SJCRH30 (cell line): ENCODE measurements at places on chromosomes 11 and 22. TPM values are rescaled to one million over a fixed set of nuclear protein-coding genes. Genes with fewer than 3 reads are reported as not detected.
A peak's percentile ranks its signal among the peaks of the same experiment; 100 is the strongest.

- H3K27me3 ChIP-seq, result no peaks in the 10 kb centered on the region
- H3K27ac ChIP-seq, result no peak overlapping the region
- DNase-seq, result no peak
- no peaks in the 10 kb centered on the region for H3K4me1 ChIP-seq
- 0 out of 2 replicates have a peak, but pooled peaks cover 1% of the 10 kb centered on the region for H3K36me3 ChIP-seq
Observed at GRCh38 chr22:17162731-17163130, 3.7 kb upstream of the HDHD5 start.

DNA sequence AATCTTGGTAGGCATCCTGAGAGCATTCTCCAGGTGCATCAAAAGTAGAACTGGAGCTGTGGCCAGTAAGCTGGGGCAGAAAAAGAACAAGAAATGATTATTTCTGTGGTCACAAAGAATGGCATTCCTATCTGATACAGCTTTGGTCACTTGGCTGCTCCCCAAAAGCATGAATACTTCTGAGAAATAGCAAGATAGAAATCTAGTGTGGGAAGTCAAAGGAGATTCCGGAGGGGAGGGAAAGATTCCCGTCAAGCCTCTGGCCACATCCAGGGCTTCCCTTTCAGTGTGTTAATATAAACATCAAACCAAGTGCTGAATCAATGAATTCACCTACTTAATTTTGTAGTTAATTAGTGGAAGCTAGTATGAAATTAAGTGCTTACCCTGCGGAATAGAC lies 1185.4 kb downstream of the LRRC4C start:
- DNase-seq, result no peak
- H3K4me3 ChIP-seq, result no peak overlapping the region
- no peaks in the 10 kb centered on the region for H3K36me3 ChIP-seq
- H3K27me3 ChIP-seq, result no peaks in the 10 kb centered on the region
- H3K4me1 ChIP-seq, result no peaks in the 10 kb centered on the region

The RCN1 gene
- total RNA-seq, result 200 and 214 TPM in 2 replicates

- no peaks in the 10 kb centered on the region for H3K36me3 ChIP-seq
- no peak overlapping the region for H3K27ac ChIP-seq
- H3K27me3 ChIP-seq, result no peaks in the 10 kb centered on the region
Observed at GRCh38 chr22:38569181-38569971, 607 bp downstream of the DMC1 start.

The SCN3B gene
- 2.1 and 2.5 TPM in 2 replicates for total RNA-seq

GRCh38 chr22:48320683-48321451 lies 1506.8 kb downstream of the BRD1 start:
- no peak overlapping the region for H3K4me3 ChIP-seq
- H3K4me1 ChIP-seq, result no peaks in the 10 kb centered on the region
- no peak overlapping the region for H3K27ac ChIP-seq
- no peak for DNase-seq
- no peaks in the 10 kb centered on the region for H3K36me3 ChIP-seq
- H3K27me3 ChIP-seq, result peaks cover 15% of the 10 kb centered on the region

- no peak within 1 kb of the TSS for H3K4me3 ChIP-seq
- no peak within 1 kb of the TSS for H3K27ac ChIP-seq
- DNase-seq, result no peak
- H3K27me3 ChIP-seq, result no peaks in the 10 kb centered on the region
Observed at GRCh38 chr11:118263695-118264568, at the start of gene MPZL2. Gene MPZL2 (minus strand): TSS chr11:118264297. CDS start chr11:118264153, 144 bp downstream.

The GLYATL1 gene
- not detected in 2 replicates for total RNA-seq

GRCh38 chr11:56314844-56315243 lies at the start of gene OR8K3:
Gene OR8K3 (plus strand): TSS chr11:56315144. CDS start chr11:56318307, 3,163 bp downstream.
- H3K4me3 ChIP-seq, result no peak within 1 kb of the TSS
- no peaks in the 10 kb centered on the region for H3K4me1 ChIP-seq
- H3K27me3 ChIP-seq, result no peaks in the 10 kb centered on the region
- no peaks in the 10 kb centered on the region for H3K36me3 ChIP-seq

- peak overlapping the region; percentile 67 for H3K27ac ChIP-seq
- H3K27me3 ChIP-seq, result no peaks in the 10 kb centered on the region
- H3K4me3 ChIP-seq, result no peak overlapping the region
- H3K36me3 ChIP-seq, result peaks cover 2% of the 10 kb centered on the region; the same call in 1 of the 2 replicates
Observed at GRCh38 chr11:68328374-68329091, 16.1 kb downstream of the LRP5 start.

DNA sequence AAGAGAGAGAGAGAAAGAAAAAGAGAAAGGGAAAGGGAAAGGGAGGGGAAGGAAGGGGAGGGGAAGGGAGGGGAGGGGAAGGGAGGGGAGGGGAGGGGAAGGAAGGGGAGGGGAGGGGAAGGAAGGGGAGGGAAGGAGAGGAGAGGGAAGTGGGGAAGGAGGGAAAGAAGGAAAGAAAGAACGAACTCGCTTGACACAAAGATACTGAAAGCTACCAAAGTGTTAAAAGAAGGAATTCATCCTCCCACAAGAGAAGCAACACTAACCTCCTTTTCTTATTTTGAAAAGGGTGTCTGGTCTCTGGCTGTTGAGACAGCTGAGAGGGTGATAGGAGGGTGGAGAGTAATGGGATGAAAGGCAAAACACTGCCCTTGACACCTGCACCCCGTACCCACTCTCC lies 172.6 kb downstream of the SHANK2 start:
- DNase-seq, result no peak
- H3K27ac ChIP-seq, result no peak overlapping the region
- H3K4me3 ChIP-seq, result no peak overlapping the region
- no peaks in the 10 kb centered on the region for H3K36me3 ChIP-seq
- H3K27me3 ChIP-seq, result no peaks in the 10 kb centered on the region
- H3K4me1 ChIP-seq, result no peaks in the 10 kb centered on the region

The CNTN5 gene
- 0.34 and 1.1 TPM in 2 replicates for total RNA-seq

The SEC14L6 gene
- not detected in 2 replicates for total RNA-seq

The RFPL1 gene
- total RNA-seq, result not detected in 2 replicates

GRCh38 chr11:118622376-118623268 lies 15.2 kb downstream of the PHLDB1 start:
- peaks cover 30% of the 10 kb centered on the region for H3K4me1 ChIP-seq
- DNase-seq, result peak; percentile 94
- peak overlapping the region; percentile 74 for H3K4me3 ChIP-seq

GRCh38 chr22:26259510-26259909 lies 90.2 kb downstream of the SEZ6L start:
- no peak overlapping the region for H3K4me3 ChIP-seq
- DNase-seq, result peak; percentile 75
- no peak overlapping the region for H3K27ac ChIP-seq
- H3K27me3 ChIP-seq, result no peaks in the 10 kb centered on the region
- no peaks in the 10 kb centered on the region for H3K36me3 ChIP-seq
- no peaks in the 10 kb centered on the region for H3K4me1 ChIP-seq

DNA sequence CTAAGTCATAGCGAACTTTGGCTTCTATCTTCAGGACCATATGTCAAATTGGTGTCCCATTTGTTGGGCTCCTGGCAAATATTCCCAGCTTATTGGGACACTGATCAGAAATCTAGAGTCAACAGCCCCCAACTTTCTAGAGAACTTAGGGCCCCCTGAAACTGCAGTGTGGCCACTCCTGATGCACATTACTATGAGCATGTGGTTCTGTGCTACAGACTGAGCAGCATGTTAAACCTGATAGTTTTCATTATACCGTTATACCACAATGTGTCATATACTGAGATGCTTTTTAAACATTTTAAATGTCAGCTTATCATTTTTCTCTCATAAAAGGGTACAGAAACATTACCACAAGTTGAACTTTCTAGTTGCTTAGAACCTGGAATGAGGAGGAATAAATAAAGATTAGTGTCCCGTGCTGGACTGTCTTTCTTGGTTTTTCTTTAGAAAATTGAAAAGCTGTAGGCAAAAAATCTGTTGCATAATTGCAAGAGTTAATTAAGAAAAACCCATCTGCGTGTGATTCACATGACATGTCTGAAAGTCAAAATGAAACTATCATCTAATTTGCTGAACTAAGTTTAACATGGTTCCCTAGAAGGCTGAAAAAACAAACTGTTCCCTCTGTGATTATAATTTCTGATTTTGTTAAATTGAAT lies 16.4 kb upstream of the CTSC start:
- no peaks in the 10 kb centered on the region for H3K36me3 ChIP-seq
- no peak for DNase-seq
- no peak overlapping the region for H3K27ac ChIP-seq
- no peak overlapping the region for H3K4me3 ChIP-seq
- H3K4me1 ChIP-seq, result no peaks in the 10 kb centered on the region

DNA sequence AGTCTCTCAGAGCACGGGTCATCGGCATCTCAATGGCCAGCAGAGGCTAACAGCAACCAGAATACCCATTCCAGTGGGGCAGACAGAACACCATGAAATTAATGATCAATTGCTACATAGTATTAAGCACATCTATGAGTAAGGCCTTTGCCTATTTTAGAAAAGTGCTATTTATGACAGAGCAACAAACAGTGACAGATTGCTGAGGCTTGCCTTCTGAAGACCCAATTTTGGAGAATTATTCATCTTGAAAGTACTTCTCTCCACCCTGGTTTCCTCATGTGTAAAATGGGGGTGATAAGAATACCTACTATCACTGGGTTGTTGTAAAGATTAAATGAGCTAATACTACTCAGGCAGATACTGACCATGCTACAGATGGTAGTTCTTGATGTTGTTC lies 232.7 kb downstream of the TENM4 start:
- DNase-seq, result no peak
- H3K4me3 ChIP-seq, result no peak overlapping the region
- H3K36me3 ChIP-seq, result no peaks in the 10 kb centered on the region
- no peaks in the 10 kb centered on the region for H3K4me1 ChIP-seq
- no peak overlapping the region for H3K27ac ChIP-seq

DNA sequence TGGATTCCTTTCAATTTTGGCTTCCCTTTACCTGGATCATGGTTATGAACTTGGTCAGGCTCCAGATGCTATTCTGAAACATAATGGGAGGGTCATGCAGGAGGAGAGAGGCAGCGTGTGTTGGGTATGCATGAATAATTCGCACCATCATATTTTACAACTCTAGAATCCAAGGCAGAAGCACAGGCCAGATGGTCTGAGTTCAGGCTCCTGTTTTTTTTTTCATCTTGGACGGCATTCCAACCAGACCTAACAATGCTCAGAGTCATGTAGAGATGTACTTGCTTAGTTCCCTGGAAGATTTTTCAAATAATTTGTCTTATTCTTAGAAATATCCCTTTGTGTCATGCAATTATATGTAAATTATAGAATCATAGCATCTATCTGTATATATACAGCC lies 393.5 kb downstream of the JRKL start:
- H3K36me3 ChIP-seq, result no peaks in the 10 kb centered on the region
- DNase-seq, result no peak
- H3K4me1 ChIP-seq, result no peaks in the 10 kb centered on the region
- H3K4me3 ChIP-seq, result no peak overlapping the region

The CYB5R2 gene
- not detected in 2 replicates for total RNA-seq

DNA sequence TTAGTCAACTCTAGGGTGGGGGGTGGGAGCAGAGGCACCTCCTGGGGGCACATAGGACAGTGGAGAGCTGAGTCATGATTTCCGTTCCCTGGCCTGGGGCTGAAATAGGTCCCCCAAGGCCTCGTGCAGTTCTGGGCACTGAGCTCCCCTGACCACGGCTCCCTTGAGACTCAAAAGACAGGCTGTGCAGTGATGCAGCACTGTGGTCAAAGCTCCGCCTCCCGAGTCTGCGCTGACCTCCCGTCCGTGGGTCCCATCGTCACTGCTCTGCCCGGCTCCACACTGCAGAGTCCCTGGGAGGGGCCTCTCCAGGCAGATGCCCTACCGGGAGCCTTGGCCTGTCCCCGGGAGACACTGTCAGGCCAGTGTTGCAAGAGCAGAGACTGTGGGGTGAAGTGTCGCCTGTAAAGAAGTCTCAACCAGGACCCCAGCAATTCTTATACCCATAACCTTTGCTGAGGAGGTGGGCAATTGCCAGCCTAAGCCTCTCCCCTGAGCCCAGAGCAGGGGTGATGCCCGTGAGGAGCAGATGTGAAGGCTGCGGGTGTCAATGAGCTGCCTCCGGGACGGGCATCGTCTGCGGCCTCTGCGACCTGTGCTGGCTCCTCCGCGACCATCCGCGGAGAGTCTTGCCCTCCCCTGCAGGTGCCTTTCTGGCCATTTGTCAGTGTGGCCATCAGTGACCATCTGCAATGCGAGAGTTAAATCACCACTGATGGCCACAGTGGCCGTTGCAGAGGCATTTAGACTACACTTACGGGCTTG lies 877.3 kb downstream of the BRD1 start:
- H3K36me3 ChIP-seq, result no peaks in the 10 kb centered on the region
- no peaks in the 10 kb centered on the region for H3K4me1 ChIP-seq
- no peak overlapping the region for H3K4me3 ChIP-seq

- DNase-seq, result no peak
- no peaks in the 10 kb centered on the region for H3K4me1 ChIP-seq
- no peaks in the 10 kb centered on the region for H3K36me3 ChIP-seq
- H3K27me3 ChIP-seq, result no peaks in the 10 kb centered on the region
Observed at GRCh38 chr11:5938603-5938965, 3.5 kb upstream of the OR56A3 start.

The GTSE1 gene
- total RNA-seq, result 48.1 and 57.8 TPM in 2 replicates

- no peak overlapping the region for H3K27ac ChIP-seq
- peaks cover 4% of the 10 kb centered on the region for H3K36me3 ChIP-seq
- H3K4me1 ChIP-seq, result peaks cover 12% of the 10 kb centered on the region
- H3K4me3 ChIP-seq, result peak overlapping the region; percentile 70
Observed at GRCh38 chr11:575313-575995, 816 bp upstream of the PHRF1 start.

- H3K27ac ChIP-seq, result peak overlapping the region; percentile 19; the same call in 1 of the 2 replicates
- no peaks in the 10 kb centered on the region for H3K36me3 ChIP-seq
- no peaks in the 10 kb centered on the region for H3K27me3 ChIP-seq
- peak overlapping the region; percentile 77 for H3K4me3 ChIP-seq
Observed at GRCh38 chr22:40637183-40638150, 948 bp upstream of the MRTFA start.

- no peaks in the 10 kb centered on the region for H3K36me3 ChIP-seq
- H3K27me3 ChIP-seq, result no peaks in the 10 kb centered on the region
- DNase-seq, result peak; percentile 55
- peak overlapping the region; percentile 86; the same call in 1 of the 2 replicates for H3K4me3 ChIP-seq
- H3K4me1 ChIP-seq, result peaks cover 40% of the 10 kb centered on the region
Observed at GRCh38 chr11:830295-831117, 2.2 kb upstream of the CD151 start.

The ACTN3 gene
- not detected in 2 replicates for total RNA-seq

DNA sequence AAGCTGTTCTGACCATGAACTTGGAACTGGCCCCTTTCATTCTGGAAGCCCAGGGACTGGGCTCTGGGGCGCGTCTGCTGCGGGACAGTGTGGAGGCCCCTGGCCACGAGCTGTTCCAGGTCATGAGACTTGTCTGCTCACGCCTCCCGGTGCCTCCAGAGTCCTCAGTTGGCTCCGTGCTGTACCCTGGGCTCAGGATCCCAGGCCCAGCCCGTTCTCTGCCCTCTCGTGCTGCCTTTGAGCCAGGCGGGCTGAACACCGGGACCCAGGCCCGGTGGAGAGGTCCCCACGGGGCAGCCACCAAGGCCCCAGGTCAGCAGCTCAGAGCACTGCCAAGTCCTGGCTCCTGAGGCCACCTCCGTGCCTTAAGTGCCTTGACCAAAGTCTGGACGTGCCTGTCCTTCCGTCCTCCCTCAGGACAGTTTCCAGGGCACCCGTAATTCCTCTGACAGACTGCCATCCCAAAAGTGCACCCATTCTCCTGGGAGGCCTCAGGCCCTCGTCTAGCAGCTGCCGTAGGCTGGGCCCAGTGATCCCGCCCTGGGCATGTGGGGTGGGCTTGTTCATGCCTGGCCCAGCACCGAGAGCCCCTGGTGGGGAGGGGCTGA lies 36.3 kb upstream of the PPARA start:
- H3K4me1 ChIP-seq, result peaks cover 7% of the 10 kb centered on the region; the same call in 1 of the 2 replicates
- no peak for DNase-seq
- H3K27me3 ChIP-seq, result no peaks in the 10 kb centered on the region
- H3K36me3 ChIP-seq, result peaks cover 11% of the 10 kb centered on the region
- H3K4me3 ChIP-seq, result no peak overlapping the region
- no peak overlapping the region for H3K27ac ChIP-seq

The KRTAP5-8 gene
- not detected in 2 replicates for total RNA-seq

GRCh38 chr11:75532200-75533048 lies 6.7 kb upstream of the GDPD5 start:
- no peak overlapping the region for H3K4me3 ChIP-seq
- H3K27ac ChIP-seq, result no peak overlapping the region
- H3K27me3 ChIP-seq, result no peaks in the 10 kb centered on the region; the same call in 1 of the 2 replicates
- no peaks in the 10 kb centered on the region for H3K36me3 ChIP-seq
- no peaks in the 10 kb centered on the region for H3K4me1 ChIP-seq
